ENCODE measurements at places on chromosomes 4 and X.

GRCh38 chrX:151680805-151681204 lies 14.5 kb upstream of the PRRG3 start:
- DNase-seq: peak; percentile 28

GRCh38 chr4:134465417-134465816 lies 263.8 kb upstream of the PABPC4L start:
- DNase-seq: no peak

GRCh38 chr4:3227878-3228675 lies 20.9 kb upstream of the MSANTD1 start:
- DNase-seq: no peak

DNA sequence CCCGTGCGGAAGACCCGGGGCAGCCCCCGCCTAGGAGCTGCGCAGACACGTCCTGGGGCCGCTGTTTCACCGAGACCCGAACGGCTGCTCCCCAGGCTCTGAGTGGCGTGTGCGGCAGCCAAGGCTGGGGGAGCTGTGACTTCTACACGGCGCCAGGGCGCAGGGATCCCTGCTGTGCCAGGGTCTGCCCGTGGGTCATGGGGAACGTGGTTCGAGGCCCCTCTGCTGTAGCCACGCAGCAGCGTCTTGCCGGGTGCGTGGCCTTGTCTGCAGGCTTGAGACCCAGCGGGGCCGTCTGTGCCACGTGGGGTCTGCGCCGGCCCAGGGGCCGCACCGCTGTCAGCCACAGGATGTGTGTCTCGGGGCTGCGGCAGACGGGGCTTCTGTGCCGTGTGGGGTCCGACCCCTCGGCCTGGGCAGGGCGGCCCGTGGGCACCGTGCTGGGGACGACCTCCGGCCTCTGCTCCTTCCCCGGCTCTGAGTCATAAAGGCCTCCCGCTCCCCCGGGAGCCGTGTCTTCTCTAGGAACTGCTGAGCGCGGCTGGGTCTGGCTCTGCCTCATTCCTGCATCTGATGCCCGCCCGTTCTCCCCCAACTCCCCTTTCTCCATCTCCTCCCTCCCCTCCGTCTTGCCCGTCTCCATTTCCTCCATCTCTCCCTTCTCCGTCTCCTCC lies 12.7 kb upstream of the GTPBP6 start:
- no peak for DNase-seq

- DNase-seq: no peak
Observed at GRCh38 chr4:88012647-88013046, 5.2 kb downstream of the PKD2 start.

DNA sequence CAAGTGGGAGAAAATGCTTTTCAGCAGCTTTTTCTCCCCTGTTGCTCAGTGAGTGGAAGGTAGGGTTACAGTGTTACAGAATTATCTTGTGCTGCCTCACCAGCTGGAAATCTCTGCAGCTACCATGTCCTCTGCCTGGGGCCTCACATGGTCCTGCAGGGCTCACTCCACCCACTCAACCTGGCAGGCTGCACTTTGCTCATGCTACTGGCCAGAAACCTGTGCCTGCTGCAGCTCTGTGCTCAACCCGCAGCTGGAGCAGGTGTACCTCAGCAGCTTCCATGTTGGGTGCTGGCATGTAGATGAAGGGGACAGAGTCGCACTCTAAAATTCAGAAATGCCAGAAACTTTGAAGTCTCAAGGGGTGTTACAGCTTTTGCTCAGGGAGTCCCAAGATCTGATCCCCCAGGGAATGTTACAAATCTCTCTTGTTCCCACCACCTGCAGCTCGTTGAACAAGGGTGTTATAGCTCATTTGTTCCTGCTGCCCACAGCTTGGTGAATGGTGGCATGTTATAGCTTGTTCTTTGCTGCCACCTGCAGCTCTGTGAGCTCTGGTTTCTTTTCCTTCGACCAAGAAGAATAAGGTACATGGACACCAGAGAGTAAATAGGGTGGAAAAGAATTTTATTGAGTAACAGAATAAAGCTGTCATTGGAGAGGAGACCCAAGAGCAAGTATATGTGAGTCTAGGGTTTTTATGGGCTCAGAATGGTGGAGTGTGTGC lies 845.8 kb downstream of the TECRL start:
- no peak for DNase-seq

DNA sequence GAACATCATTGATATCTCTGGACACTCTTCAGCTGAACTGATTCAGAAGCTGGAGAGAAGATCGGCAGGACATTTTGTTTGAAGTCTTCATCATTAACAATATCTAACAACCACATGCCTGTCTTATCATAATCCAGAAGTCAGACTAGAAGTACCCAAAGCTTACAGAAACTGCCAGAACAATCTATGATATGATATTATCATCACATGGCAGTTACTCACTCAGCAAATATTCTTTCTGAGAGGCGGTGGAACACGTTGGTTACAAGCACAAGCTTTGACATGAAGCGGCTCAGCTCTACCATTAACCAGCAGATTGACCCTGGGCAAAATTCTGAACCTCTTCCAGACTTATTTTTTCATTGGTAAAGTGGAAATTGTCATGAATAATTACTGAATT lies 69.4 kb upstream of the KIT start:
- no peak for DNase-seq

GRCh38 chr4:17624821-17625220 lies 10.4 kb downstream of the MED28 start:
- DNase-seq: no peak

GRCh38 chr4:112726041-112726440 lies 89.1 kb downstream of the LARP7 start:
- no peak for DNase-seq

DNA sequence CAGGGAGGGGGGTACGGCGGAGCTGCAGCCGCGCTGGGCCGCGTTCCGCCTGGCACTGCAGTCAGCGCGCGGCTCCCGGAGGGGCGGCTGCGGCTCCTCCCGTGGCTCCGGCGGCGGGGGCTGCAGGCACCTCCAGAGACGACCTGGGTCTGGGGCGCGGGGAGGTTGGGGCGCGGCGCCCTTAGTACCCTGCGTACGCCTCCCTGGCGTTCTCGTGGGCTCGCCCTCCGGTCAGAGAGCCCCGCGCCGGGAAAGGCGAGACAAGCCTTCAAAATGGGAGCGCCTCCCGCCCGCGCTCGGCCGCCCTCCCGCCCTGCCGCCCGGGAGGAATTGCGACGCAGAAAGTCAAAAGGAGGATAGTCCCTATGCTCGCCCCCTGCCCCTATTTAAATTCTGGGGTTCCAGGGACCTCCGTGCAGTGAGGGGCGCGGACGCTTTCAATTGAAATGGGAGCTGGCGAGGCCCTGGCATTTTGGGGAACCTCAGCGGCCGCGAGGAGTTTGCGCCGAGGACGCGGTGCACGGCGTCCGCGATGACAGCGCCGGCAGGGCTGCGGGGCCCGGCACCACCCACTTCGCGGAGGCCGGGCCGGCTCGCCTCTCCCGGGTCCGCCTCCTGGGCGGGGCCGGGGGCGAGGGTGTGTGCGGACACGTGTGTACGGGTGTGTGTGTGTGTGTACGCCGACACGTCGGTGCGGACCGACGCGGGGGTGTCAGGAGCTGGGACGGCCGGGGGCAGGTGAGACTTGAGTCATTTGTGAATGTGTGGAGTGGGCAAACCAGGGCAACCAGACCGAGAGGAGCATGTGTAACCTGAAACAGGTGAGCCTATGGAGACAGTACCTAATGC lies 544 bp downstream of the HERC3 start:
- peak; percentile 82 for DNase-seq

- no peak for DNase-seq
Observed at GRCh38 chrX:18672008-18672407, at the start of gene RS1. Gene RS1 (minus strand): TSS chrX:18672108. CDS start chrX:18672068, 40 bp downstream.

- DNase-seq: peak; percentile 23
Observed at GRCh38 chr4:83535520-83536361, at the start of gene GPAT3. Gene GPAT3 (plus strand): TSS chr4:83536108. CDS start chr4:83536623, 515 bp downstream.

DNA sequence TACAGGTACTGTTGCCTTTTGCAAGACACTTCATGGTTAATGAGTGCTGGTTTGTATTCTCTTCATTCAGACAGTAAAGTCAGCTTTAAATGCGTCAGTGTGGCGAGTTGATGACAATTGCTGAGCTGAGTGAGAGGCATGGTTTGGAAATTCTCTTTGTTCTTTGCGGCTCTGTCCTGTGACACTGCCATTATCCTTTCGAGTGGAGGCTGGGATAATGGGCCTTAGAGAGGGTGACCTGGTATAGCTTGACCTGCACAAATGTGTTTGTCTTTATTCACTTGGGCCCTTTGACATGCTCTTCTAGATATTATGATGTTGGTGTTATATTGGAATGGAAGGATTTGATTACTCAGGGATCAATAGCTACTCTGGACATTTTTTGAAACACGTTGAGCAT lies 208.5 kb upstream of the FAT1 start:
- no peak for DNase-seq

GRCh38 chrX:38627683-38628082 lies 66.3 kb downstream of the TSPAN7 start:
- DNase-seq: no peak

DNA sequence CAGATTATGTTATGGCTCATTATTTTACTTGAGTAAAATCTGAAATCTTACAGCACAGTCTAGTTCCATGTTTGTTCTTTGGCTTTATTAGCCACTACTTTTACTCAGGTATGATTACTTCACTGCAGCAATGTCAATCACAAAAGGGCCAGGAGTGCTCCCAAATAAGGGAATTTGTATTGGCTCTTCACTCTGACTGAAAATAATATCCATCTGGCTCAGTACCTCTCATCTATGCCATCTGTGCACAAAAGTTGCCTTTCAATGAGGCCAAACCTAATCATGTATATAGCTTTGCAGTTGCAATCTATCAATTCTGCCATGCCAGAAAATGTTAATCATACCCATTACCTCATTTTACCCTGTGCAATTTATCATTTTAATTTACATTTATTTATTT lies 161.1 kb downstream of the TECRL start:
- no peak for DNase-seq

DNA sequence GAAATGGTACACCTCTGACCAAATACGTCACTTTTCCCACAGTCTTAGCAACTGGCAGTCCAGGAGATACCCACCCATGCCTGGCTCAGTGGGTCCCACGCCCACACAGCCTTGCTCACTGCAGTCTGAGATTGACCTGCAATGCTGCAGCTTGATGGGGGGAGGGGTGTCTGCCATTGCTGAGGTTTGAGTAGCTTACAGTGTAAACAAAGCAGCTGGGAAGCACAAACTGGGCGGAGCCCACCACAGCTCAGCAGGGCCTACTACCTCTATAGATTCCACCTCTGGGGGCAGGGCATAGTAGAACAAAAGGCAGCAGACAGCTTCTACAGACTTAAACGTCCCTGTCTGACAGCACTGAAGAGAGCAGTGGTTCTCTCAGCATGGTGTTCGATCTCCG lies 52.7 kb downstream of the AMER1 start:
- no peak for DNase-seq

DNA sequence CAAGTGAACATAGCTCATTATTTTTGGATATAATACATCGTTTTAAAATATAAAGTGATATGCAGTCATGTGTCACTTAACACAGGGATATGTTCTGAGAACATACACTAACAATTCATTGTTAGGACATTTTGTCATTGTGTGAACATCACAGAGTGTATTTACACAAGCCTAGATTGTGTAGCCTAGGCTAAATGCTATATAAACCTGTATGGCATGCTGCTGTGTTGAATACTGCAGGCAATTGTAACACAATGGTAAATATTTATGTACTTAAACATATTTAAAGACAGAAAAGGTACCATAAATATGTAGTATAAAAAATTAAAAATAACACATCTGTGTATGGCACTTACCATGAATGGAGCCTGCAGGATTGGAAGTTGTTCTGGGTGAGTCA lies 44.9 kb upstream of the GPRIN3 start:
- no peak for DNase-seq

DNA sequence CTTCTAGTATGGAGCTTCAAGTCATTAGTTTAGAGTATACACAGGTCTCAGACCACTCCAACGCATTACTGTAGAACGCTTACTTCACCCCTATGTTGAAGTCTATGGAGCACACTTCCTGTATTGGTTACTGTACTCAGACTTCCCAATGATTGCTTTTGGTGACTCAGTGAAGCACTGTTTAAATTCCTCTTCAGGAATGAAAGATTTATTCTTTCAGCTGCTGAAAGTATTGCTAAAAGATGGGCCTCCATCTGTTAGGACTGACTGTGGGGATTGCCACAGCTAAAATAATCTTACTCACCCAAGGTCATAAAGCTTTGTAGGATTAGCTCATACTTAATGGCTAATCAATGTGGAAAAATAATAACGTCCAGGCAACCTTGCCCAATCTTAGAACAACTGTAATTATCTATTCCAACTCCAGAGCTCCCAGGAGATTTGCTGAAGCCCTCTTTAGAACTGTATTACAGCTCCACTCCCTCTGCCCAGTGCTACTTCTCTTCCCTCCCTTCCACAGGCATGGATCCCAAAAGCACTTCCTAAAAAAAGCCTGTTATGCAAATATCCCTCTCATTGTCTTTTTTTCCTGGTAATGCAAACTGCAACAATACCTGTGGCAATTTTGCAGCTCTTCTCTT lies 281.9 kb upstream of the HS3ST1 start:
- DNase-seq: no peak

- DNase-seq: no peak
Observed at GRCh38 chr4:161585011-161585410, 578.8 kb downstream of the FSTL5 start.

All from immature natural killer cell (primary cell).